Motor neuron (in vitro differentiated cells): ENCODE measurements at places on chromosomes 3 and 15.

DNA sequence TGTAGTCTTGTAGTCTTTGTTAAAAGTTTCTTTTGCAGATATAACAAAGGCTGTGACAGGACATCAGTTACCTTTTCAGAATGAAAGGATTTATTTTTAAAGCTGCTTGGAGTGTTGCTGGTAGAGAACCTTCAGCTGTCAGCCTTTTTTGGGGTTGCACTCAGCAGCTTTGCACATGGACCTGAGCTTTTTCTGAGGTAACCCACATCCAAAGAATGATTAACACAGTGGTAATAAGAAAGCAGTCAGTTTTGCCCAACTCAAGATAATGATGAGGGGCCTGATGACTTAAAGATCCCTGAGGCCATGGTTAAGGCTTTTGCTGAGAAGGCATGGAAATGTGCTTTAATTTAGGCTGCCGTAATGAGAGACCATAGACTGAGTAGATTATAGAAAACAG is 1042.7 kb downstream of the PLOD2 start:
- no peak for ATAC-seq

DNA sequence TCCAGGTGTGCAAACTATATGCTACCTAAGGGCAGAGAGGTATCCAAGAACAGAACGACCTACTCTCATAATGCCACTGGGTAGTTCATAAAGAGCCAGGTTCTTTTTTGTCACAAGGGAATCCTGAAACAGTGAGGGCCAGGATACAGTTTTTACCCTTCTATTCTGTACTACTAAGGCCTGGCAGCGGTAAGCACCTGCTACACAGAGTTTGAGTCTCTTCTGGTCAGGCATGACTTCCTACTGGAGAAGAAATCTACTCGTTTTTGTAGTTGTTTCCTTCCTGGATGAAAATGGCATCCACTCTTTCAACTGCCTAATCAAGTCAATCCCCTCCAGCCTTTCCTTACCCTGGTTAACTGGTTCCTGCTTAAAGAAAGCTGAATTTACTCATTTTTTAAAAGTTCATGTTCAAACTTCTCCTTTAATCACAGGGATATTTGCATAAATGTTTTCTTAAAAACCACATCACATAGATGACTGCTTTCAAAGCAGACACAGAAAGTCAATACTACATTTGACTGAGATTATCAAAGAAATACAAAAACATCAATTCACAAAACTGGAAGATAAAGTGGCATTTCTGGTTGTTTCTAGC is 40.0 kb downstream of the MAP4 start:
- no peak for ATAC-seq

DNA sequence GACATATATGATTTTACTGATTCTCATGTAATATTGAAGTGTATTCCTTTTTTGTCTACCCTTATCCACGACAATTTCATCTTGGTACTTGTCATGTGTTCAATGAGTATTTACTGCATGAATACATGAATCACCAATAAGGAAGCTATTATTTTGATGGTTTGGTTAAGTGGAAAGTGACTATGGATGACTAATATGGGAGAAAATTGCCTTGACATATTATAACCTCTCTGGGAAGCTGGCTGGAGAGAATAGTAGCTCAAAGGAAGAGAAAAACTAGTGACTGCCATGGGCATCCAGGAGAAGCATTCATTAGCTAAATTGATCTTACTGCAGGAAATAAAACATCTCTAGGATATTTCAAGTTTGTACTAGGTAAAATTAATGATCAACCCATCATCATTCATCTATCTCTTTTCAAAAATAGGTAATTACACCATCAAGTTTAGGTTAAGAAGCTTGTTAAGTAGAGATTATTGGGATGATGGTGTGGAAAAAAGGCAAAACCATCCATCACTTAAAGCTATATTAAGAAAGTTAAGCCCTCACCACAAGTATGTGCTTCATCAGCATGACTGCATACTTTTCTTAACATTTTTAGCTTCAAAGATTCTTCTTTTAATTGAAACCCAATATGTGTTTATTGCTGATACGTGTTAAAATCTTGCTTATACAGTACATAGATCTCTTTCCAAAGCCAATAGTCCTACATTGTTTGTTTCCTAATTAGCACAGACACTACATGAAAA is 455.2 kb upstream of the ARPP21 start:
- ATAC-seq: peak; percentile 97

DNA sequence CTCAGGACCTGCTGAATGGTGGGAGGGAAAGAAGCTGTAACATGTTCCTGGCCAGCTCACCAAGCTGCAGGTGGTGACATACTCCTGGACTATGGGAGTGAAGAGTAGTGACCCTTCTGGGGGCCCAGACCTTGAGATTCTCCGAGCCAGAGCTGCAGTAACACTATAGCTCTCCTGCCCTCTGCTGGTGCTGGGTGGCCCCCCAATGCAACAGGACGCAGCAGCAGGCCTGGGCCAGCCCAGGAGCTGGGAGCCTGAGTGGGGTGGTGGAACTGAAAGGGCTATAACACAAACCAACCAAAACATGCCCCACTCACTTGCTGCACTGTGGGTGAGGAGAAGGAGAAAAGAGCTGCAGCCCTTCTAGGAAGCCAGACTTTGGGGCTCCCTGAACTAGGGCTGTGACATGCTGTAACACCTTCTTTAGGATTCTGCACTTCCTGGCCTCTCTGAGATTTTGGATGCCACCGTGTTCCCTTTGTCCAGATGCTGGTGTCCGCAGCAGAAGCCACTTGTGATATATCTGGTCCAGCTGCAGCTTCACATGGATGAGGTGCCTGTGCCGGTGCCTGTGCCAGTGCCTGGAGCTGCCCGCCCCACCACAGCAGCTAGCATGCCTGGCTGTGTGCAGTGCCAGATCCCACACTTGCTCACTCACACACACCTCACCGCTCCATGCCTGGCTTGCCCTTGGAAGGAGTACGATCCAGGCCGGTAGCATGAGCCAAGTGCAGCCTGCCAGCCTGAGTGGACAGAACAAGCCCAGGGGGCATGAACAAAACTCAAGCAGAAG is 636.8 kb upstream of the KCNMB2 start:
- no peak for ATAC-seq

DNA sequence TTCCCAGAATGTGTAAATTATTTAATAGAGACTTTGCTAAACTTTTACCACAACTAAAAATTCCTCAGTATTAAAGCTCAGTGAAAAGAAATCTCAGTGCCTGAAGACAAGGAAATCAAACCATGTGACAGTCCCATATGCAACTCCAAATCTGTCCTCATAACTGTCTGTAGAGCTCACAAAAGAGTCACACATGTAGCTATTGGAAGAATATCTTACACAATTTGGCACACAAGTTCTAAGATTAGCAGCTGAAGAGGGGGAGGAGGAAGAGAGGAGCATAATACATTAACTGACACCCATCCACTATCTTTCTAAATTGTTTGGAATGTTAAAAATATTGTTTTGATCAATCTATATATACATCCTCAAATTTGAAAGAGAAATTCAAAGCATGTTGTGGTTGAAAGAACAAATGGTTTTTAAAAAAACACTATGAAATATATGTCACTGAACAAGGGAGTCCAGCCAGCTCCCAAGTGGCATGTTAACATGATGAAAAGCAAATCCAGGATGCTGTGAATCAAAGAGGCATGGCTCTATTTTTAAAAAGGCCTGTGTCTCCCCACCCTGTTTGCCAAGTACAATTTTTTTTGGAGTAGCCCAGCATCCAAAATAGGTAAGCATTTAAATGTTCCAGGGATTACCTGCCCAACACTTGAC is 126.3 kb upstream of the NANOGP8 start:
- no peak for ATAC-seq

DNA sequence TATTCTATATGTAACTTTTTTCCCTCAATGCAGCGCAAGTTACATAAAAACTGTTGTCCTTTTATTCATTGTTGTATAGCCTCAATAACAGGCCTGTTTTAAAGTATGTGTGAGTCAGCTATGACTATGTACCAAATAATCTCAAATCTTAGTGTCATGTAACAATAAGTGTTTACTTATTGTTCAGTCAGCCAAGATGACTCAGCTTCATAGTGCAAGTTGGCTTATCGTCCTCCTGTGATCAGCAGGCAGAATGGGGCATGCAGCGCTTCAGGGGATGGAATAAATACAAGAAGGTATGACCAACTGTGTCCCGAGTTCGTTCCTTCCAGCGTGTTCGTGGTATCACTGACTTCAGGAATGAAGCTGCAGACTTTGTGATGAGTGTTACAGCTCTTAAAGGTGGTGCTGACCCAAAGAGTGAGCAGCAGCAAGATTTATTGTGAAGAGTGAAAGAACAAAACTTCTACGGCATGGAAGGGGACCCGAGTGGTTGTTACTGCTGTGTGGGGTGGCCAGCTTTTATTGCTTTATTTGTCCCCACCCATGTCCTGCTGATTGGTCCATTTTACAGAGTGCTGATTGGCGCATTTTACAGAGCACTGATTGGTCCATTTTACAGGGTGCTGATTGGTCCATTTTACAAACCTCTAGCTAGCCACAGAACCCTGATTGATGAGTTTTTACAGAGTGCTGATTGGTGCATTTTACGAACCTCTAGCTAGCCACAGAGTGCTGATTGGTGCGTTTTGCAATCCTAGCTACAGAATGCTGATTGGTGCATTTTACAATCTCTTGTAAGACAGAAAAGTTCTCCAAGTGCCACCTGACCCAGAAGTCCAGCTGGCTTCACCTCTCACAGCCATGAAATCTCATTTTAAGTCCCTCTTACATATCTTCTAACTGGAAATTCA is 1016.0 kb downstream of the MCTP2 start:
- ATAC-seq: no peak

- ATAC-seq: no peak
These were observed 21.0 kb upstream of the PLXNA1 start for GRCh38 chr3:126961791-126962461.

- ATAC-seq: peak; percentile 73
These were observed 152.2 kb downstream of the ALCAM start for GRCh38 chr3:105518806-105519418.

- peak; percentile 99 for ATAC-seq
These were observed 90.6 kb downstream of the TNFAIP8L3 start for GRCh38 chr15:51004103-51004551.

GRCh38 chr3:150314248-150315004 is 93.7 kb upstream of the TSC22D2 start:
- no peak for ATAC-seq

DNA sequence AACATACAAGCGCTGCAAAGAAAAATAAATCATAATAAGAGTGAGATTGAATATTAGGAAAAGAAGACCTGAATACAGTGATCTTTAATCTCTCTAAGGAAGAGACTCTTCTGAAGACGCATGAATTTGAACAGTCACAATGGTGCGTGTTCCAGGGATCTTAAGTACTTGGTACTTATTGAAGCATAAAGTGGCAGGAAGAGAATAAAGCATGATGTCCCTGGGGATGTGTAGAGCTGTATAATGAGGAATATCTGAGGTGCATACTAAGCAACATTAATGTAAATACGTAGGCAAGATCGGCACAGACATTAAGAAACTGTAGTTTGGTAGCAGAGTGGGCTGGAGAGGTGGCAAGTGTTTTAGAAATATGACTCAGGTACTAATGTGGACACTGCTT is 246.2 kb upstream of the MCTP2 start:
- ATAC-seq: no peak

- no peak for ATAC-seq
These were observed 8.9 kb upstream of the FURIN start for GRCh38 chr15:90859234-90860131.

DNA sequence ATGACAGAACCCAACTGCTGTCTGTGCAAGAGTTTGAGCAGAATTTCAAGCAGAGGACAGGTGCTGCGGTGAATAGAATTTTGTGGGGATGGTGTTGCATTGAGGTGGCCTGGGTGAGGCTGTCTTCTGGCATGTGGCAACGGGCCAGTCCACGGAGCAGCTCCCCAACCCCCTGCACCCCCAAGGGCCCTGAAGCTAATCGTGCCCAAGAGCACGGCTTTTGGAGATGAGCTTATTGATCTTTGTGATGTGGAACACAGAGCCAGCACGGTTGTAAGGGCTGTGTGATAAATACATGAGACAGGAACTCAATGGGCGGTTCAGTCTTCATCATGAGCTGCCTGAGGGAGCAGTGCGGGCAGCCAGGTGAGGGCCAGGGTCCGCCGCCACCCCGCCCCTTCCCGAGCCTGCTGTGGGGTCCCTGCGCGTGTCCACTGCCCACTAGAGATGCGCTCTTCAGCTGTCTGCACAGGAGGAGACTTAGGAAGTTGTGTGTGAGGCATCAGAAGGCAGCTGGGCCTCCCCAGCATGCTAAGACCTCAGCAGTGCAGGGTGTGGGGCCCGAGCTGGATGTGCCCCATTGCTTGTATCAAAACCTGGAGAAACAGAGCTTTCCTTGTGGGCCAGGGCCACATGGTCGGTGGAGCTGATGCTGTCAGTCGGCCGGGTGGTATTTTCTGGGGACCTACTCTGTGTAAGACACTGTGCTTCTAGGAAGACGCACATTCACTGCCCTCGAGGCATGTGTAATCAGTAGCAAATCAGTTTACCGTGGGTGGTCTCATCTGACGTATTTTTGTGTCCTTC is 90.5 kb downstream of the CHRNA7 start:
- ATAC-seq: no peak

- no peak for ATAC-seq
These were observed 22.0 kb upstream of the CYP11A1 start for GRCh38 chr15:74389241-74390048.

- peak; percentile 73 for ATAC-seq
These were observed 56.8 kb upstream of the NANOGP8 start for GRCh38 chr15:35141743-35142471.

GRCh38 chr15:31427411-31427810 is 100.8 kb downstream of the KLF13 start:
- no peak for ATAC-seq

DNA sequence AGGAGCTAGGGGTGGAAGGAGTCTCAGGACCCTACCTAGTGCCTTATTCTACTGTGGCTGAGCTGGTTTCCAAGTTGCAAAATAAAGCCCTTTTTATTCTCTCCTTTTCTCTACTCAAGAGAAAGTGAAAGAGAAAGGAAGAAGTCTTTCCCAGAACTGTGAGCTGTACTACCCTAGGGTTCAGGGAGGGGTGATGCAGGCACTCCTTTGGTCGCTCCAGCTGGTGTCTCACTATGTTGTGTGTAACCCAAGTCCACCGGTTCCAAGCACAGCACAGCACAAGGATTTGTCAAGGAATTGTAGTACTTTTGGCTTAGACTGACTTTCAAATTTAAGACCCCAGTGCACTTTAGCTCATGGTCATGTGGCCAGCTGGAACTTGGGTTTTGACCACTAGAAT is 1721.7 kb downstream of the OTOL1 start:
- no peak for ATAC-seq

- no peak for ATAC-seq
These were observed 40.7 kb upstream of the MKRN3 start for GRCh38 chr15:23524816-23525215.

DNA sequence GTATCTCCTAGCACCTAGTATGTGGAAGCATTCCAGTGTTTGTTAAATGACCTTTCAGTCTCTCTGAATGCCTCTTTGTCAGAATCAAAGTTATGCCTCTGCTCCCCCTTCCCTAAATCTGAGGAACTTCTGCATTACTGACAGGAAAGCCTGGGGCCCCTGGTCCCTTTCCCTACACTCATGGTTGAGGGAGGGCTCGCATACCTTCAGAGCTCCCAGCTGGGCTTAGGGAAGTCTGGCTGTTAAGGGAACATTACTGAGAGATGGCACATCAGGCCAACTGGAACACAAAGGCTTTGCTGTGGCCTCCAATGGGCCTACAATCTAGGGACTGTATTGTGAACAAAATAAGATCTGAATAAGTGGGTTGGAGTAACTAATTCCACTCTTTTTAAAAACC is 10.3 kb downstream of the PKM start:
- no peak for ATAC-seq
